ENCODE measurements at places on chromosomes 13 and 19. TPM values are rescaled to one million over a fixed set of nuclear protein-coding genes. Genes with fewer than 3 reads are reported as not detected.

PTPRS gene
- total RNA-seq, result 322 TPM

NTN5 gene
- 0.32 TPM for total RNA-seq

NCLN gene
- 37.3 TPM for total RNA-seq

PEX11G gene
- total RNA-seq, result 3.9 TPM

MOB3A gene
- 66.1 TPM for total RNA-seq

C19orf73 gene
- total RNA-seq, result 0.36 TPM

UPK1A gene
- total RNA-seq, result not detected

SOX1 gene
- not detected for total RNA-seq

ZNF536 gene
- 1.1 TPM for total RNA-seq

FXYD5 gene
- total RNA-seq, result 53.2 TPM

SGCG gene
- total RNA-seq, result 0.32 TPM

ELL gene
- total RNA-seq, result 25.4 TPM

SMIM44 gene
- not detected for total RNA-seq

CFAP97D2 gene
- total RNA-seq, result not detected

CGB1 gene
- not detected for total RNA-seq

ZNF571 gene
- 2.4 TPM for total RNA-seq

APLP1 gene
- 13.8 TPM for total RNA-seq

ZNF135 gene
- 8.0 TPM for total RNA-seq

CLDND2 gene
- total RNA-seq, result not detected

CYP4F12 gene
- total RNA-seq, result not detected

CGB8 gene
- not detected for total RNA-seq

CERS1 gene
- total RNA-seq, result 0.65 TPM

PSG11 gene
- not detected for total RNA-seq

PCP2 gene
- not detected for total RNA-seq

TLE2 gene
- 3.4 TPM for total RNA-seq

SMAD9 gene
- total RNA-seq, result 2.8 TPM

RFX2 gene
- total RNA-seq, result 19.9 TPM

ZNF583 gene
- 11.8 TPM for total RNA-seq

SLC25A41 gene
- total RNA-seq, result 0.12 TPM

KLK6 gene
- not detected for total RNA-seq

CCDC70 gene
- total RNA-seq, result not detected

KLK15 gene
- total RNA-seq, result not detected

ATP8B3 gene
- total RNA-seq, result 1.8 TPM

SLC46A3 gene
- 8.4 TPM for total RNA-seq

ANGPTL8 gene
- not detected for total RNA-seq

CEACAM20 gene
- not detected for total RNA-seq

RASIP1 gene
- total RNA-seq, result 0.32 TPM

CEACAM3 gene
- not detected for total RNA-seq

KCNN4 gene
- total RNA-seq, result 6.0 TPM

MICOS13 gene
- total RNA-seq, result 27.2 TPM

CGB2 gene
- total RNA-seq, result not detected

NOTCH3 gene
- total RNA-seq, result 14.4 TPM

SCN1B gene
- 3.4 TPM for total RNA-seq

S1PR5 gene
- not detected for total RNA-seq

CYP2A7 gene
- total RNA-seq, result not detected

NECTIN2 gene
- 53.2 TPM for total RNA-seq

Data from hair follicle dermal papilla cell (primary cell).